Stimulated activated CD4-positive, alpha-beta T cell treated with anti-CD3 and anti-CD28 coated beads, TNF-alpha, amount 100 ng/mL, for 24 hours (primary cell): ENCODE measurements at places on chromosomes 5 and 9.

- DNase-seq: no peak
Measured at GRCh38 chr5:31106278-31106677, 87.2 kb upstream of the CDH6 start.

- DNase-seq: no peak
Measured at GRCh38 chr5:91651704-91652103, 268.6 kb upstream of the ARRDC3 start.

DNA sequence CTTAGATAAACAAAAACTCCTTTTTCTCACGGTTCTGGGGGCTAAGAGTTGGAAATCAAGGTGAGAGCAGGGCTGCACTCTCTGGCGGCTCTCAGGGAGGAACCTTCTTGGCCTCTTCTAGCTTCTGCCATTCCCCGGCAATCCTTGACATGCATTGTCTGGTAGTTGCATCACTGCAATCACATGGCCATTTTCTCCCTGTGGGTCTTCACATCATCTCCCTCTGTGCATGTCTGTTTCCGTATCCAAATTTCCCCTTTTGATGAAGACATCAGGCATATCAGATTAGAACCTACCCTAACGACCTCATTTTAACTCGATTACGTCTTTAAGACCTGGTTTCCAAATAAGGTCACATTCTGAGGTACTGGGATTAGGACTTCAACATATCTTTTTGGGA lies 129.2 kb upstream of the MAN2A1 start:
- no peak for DNase-seq

DNA sequence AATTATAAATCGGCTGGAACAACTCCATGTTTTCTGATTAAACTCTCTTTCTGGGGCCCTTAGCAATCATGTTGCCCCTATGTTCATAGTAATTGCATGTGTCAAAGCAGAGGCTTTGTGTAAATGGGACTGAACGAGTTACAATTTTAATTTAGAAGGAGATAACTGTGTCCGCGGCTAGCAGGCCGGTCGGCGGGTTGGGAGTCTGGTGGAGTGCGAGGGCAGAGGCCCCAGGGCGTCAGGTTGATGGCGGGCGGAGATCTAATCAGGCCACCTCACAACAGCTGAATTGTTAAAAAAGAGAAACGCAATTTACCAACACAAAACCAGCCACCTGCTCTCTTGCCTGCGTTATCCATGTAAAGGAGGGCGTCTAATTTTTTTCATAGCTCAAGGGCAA lies 134.9 kb upstream of the LPCAT1 start:
- DNase-seq: no peak

- no peak for DNase-seq
Measured at GRCh38 chr9:11549311-11549794, 936.6 kb upstream of the PTPRD start.

DNA sequence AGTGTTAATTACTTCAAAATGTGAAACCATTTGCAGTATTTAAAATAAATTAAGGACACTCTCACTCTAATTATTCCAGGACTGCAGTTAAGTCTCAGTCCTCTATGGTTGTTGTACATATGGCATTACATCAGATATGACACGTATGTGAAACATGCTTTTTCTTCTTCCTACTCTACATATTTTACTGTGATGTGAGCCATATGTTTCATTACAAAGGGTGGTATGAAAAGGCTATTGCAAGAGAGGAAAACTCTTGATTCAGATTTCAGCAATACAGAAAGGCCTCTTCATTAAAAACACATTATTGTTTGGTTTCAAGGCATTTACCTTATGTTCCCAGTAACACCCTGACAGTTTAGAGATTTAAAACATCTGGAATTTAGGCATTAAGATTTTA lies 964.5 kb upstream of the DMAC1 start:
- no peak for DNase-seq

DNA sequence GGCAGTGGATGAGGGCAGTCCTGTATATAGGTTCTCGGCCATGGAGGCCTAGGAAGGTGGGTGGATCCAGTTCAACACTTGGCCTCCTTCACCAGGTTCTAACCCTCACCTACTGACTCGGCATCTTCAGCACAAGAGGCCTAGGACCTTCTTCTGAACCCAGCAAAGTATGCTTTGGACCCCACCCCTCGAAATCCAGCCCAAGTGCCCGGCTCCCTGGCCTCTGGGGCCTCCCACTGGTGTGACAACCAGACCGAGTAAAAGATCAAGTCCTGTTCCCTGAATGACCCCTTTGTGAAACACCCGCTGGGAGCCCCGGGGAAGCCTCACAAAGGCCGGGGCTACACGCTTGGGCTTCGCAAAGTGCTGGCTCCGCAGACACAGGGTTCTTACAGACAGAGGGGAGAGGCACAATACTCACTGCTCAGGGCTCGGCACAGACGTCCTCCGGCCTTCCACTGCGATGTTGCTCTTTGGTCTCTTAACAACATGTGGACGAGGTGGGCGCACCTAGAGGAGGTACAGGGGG lies 47.0 kb downstream of the CRB2 start:
- no peak for DNase-seq

GRCh38 chr9:107557236-107557990 lies 67.8 kb upstream of the KLF4 start:
- DNase-seq: no peak

- DNase-seq: no peak
Measured at GRCh38 chr5:98436667-98437066, 336.8 kb upstream of the RGMB start.

DNA sequence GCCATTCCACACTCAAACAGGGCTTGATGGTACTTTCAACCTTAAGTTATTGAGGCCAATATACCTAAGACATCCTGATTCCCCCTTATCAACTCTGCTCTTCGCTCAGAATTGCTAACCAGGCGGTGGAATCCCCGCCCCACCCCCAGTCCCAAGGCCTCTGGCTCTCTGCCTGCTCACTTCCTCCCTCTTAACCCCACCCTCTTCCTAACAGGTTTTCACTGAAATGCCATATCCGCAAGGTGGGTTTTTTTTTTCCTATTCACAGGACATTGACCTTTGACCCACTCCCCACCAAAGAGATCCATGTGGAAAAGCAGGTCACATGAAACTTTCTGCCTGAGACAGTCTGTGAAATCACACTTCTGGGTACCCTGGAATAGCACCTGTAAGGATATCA lies 66.6 kb upstream of the IFNK start:
- DNase-seq: no peak
